ENCODE measurements at places on chromosomes 13 and 19. TPM values are rescaled to one million over a fixed set of nuclear protein-coding genes. Genes with fewer than 3 reads are reported as not detected.
A peak's percentile ranks its signal among the peaks of the same experiment; 100 is the strongest.

The IGSF23 gene
- 5.8 TPM for polyA plus RNA-seq

GRCh38 chr13:52405767-52406494, at the start of gene THSD1:
THSD1 (minus strand) TSS chr13:52406172; CDS start chr13:52402600, 3,572 bp downstream.
- no peaks in the 10 kb centered on the region for H3K27me3 ChIP-seq
- H3K4me3 ChIP-seq: peak within 1 kb of the TSS; percentile 44
- H3K27ac ChIP-seq: no peak within 1 kb of the TSS
- no peaks in the 10 kb centered on the region for H3K4me1 ChIP-seq

DNA sequence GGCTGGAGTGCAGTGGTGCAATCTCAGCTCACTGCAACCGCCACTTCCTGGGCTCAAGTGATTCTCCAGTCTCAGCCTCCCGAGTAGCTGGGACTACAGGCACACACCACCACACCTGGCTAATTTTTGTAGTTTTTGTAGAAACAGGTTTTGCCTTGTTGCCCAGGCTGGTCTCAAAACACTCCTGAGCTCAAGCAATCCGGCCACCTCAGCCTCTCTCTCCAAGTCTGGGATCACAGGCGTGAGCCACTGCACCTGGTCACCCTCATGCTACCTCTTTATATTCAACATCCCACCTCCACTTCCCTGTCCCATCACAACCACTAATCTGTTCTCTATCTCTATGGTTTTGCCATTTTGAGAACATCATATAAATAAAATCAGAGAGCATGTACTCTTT, 155.7 kb downstream of the PTPRS start:
- DNase-seq: no peak
- no peak overlapping the region for H3K4me3 ChIP-seq
- no peaks in the 10 kb centered on the region for H3K4me1 ChIP-seq

The HIPK4 gene
- not detected for polyA plus RNA-seq

The GSX1 gene
- not detected for polyA plus RNA-seq

DNA sequence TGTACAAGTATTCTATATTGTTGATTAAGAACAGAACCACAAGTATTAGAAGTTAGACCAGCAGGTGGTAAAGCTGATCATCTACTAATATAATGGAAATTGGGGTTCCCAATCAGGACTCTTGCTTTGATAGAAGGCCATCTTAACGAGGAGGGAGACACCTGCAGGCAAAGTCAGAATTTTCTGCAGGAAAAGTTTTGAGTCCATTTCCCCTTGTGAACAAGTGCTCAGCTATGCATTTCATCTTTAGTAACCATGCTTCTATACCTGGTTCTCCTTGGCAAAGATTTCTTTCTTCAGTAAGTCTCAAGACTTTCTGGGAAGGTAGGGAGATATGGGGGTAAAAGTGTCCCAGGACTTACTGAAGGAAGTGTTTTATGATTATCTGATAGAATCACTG, 36.1 kb upstream of the USPL1 start:
- H3K36me3 ChIP-seq: no peaks in the 10 kb centered on the region
- H3K4me1 ChIP-seq: peaks cover 3% of the 10 kb centered on the region
- H3K27me3 ChIP-seq: no peaks in the 10 kb centered on the region
- H3K4me3 ChIP-seq: no peak overlapping the region
- peak; percentile 20 for DNase-seq
- H3K27ac ChIP-seq: no peak overlapping the region

Data from small intestine (tissue), 16 donors.